Endothelial cell (in vitro differentiated cells): ENCODE measurements at places on chromosomes 11 and 22. TPM values are rescaled to one million over a fixed set of nuclear protein-coding genes. Genes with fewer than 3 reads are reported as not detected.

The TANGO2 gene
- 15.3 TPM for total RNA-seq

The OOSP2 gene
- total RNA-seq: not detected

The SLC29A2 gene
- total RNA-seq: 5.7 TPM

DNA sequence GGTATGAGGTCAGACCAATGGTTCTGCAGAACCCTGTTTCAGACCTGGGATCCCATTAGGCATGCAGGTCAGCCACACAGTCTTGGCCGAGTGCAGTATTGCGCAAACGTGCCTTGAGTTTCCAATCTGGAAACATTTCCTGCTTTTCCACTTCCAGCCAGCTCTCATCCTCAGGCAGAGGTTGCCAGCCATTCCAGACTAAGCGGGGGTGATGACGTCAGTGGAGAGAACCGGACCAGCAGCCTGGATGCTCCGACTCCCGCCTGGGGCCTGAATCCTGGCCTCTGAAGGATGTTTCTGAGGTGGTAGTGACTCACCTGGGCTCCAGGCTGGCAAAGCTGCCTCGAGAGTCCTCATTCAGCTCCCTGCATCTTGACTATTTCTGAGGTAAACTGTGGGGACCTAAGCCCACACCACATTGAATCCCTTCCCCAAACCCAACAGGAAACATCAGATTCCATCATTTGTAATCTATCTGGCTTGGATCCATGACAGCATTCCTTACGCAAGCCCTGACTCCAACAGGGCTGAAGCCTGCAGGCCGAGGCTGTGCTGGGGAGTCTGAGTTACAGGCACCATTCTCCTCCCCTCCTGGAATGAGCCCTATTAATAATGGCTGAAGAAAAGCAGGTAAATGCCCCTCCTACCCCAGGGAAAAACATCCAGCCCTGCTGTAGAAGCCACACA lies 83.0 kb downstream of the ABTB2 start:
- peaks cover 4% of the 10 kb centered on the region for H3K27me3 ChIP-seq
- DNase-seq: no peak
- peaks cover 13% of the 10 kb centered on the region for H3K4me1 ChIP-seq
- H3K4me3 ChIP-seq: no peak overlapping the region
- H3K36me3 ChIP-seq: no peaks in the 10 kb centered on the region

DNA sequence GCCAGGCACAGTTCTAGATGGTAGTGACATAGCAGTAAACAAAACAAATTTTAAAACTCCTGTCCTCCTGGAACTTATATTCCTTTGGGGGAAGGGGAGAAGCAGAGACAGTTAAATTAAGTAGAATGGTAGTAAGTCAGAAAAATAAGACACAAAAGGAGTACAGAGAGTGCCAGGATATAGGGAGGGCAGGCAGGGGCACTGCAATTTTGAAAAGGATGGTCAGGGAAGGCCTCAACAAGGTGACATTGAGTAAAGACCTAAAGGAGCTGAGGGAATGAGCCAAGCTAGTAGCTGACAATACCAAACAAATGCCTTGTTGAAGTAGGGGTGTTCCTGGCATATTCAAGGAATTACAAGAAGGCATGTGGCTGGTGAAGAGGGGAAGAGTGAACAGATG lies 10.2 kb downstream of the NUP160 start:
- no peak for DNase-seq
- peaks cover 15% of the 10 kb centered on the region for H3K4me1 ChIP-seq
- H3K36me3 ChIP-seq: peaks cover 25% of the 10 kb centered on the region
- H3K27me3 ChIP-seq: peaks cover 5% of the 10 kb centered on the region
- no peak overlapping the region for H3K4me3 ChIP-seq

DNA sequence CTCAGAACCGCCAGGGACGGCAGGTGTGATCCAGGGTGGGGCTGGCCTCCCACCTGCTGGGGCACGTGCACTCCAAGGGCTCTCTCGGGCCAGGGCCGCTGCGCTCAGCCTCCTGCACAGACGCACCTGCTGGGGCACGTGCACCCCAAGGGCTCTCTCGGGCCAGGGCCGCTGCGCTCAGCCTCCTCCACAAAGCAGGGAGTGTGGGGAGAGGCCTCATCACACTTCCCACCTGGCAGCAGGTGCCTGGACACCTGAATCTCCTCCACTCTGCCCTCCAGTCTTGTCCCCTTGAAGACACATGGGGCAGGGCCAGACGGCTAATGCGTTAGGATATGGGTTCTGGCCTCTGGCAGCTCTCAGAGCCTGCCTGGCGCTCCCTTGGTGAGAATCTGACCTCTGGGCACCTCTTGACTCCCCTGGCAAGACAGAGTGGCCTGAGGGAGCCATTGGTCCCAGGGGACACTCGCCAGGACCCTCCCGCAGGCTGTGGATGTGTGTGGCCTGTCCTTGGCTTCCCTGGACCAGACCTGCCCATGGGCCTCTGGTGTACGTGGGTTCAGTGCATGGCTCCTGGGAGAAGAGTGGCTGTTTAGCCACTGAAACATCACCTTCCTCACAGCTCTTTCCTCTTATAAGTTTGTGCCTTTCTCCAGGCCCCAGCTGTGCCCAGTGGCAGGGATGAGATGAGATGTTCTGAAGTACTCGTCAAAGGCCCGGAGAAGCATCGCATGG lies 73.5 kb downstream of the BRD1 start:
- H3K4me3 ChIP-seq: no peak overlapping the region
- no peak for DNase-seq
- H3K4me1 ChIP-seq: no peaks in the 10 kb centered on the region

DNA sequence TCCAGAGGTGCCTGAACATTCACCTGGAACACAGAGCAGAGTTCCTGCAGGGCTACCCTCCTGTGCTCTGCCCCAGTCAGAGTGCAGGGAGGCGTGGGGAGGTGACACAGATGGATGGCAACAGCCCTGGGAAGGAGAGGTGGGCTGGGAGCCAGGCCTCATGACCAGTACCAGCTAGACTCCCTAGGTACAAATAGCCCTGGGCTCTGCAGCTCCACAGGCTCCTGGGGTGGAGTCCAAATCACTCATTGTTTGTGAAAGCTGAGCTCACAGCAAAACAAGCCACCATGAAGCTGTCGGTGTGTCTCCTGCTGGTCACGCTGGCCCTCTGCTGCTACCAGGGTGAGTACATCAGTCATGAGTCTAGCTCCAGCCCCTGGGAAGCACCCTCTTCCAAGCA lies at the start of gene SCGB1D2:
Gene SCGB1D2, plus strand, starts transcription at position 219 of the 400 bp plus-strand sequence. Its CDS starts 69 bp downstream, at position 288.
- H3K4me1 ChIP-seq: no peaks in the 10 kb centered on the region
- DNase-seq: no peak
- H3K4me3 ChIP-seq: no peak within 1 kb of the TSS
- no peaks in the 10 kb centered on the region for H3K36me3 ChIP-seq
- peaks cover 5% of the 10 kb centered on the region for H3K27me3 ChIP-seq

DNA sequence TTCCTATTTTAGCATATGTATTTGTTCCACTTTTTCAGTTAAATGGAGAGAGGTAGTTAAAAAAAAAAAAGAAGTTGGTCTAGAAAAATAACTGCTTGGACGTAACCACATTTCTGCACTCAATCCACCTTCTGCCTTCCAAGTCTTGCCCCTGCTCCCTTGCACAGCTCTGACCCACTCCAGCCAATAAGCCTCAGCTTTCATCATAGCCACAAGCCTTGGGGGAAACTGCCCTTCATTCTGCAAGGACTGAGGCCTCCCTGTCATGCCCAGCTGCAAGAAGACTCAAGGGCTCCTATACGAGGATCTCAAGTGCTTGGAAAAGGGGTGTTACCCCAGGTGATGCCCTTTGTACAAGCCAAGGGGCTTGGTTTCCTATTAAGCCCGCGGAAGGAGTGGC lies 36.0 kb upstream of the OAF start:
- no peak overlapping the region for H3K4me3 ChIP-seq
- no peak overlapping the region for H3K27ac ChIP-seq
- H3K27me3 ChIP-seq: peaks cover 22% of the 10 kb centered on the region
- no peak for DNase-seq
- no peaks in the 10 kb centered on the region for H3K4me1 ChIP-seq
- peaks cover 4% of the 10 kb centered on the region for H3K36me3 ChIP-seq

GRCh38 chr11:130467116-130467900 lies 18.9 kb downstream of the ADAMTS15 start:
- peaks cover 4% of the 10 kb centered on the region for H3K27me3 ChIP-seq
- no peak overlapping the region for H3K27ac ChIP-seq
- no peak overlapping the region for H3K4me3 ChIP-seq
